GM13976 (cell line): ENCODE measurements at places on chromosomes 5 and 9.

- DNase-seq: no peak
These were observed 6.3 kb downstream of the NSUN2 start for GRCh38 chr5:6626508-6626907.

GRCh38 chr5:143050183-143050582, 280.0 kb downstream of the ARHGAP26 start:
- no peak for DNase-seq

DNA sequence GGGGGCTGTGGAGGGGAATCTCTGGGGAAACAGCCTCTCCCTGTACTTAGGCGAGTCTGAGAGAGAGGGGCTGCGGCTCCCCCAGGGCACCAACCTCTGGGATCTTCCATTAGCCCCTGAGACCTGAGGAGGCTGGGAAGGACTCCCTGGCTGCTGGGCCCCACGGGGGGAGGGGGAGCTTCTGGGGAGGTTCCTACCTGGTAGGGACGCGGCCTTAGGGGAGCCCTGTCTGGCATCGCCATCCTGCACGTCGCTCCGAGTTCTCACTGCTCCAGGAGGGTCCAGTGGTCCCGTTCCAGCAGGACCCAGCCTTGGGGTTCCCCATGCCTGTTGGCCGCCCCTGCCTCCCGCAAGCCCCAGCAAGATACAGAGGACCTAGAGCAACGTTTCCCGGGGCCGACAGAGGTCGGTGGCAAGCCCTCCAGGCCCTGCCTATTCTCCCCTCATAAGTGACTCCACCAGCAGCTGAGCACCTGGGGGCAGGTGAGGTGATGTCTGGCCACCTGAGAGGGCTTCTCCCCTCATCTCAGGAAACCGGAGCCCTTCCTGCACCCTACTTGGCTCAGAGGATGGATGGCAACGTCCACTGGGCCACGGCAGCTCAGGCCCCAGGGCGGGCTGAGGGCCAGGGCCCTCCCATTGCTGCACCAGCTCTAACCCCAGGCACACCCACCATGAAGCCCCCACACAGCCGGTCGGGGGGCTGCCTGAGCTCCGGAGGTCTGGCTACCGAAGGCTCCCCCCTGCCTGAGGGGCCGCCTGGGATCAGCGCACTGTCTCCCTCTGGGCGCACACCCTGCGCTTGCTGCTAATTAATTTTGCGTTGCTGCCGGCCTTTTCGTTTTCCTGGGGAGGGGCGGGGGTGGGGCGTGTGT, 22.5 kb downstream of the TPPP start:
- DNase-seq: no peak

DNA sequence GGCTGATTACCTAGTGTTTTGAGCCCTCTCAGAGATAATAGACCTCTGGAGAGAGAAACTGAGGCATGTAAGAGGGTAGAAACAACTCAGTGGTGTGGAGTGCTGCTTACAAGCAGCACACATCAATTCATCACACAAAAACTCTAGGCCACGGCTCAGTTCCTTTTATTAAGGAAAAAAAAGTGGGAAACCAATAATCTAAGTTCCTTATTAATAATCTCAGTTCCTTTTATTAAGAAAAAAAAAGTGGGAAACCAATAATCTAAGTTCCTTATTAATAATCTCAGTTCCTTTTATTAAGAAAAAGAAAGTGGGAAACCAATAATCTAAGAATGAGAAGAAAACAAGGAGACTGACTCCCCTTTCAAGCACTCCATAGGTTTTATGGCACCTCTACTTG, 28.0 kb downstream of the TXNDC8 start:
- DNase-seq: no peak
